ENCODE measurements at places on chromosomes 6 and 20.

DNA sequence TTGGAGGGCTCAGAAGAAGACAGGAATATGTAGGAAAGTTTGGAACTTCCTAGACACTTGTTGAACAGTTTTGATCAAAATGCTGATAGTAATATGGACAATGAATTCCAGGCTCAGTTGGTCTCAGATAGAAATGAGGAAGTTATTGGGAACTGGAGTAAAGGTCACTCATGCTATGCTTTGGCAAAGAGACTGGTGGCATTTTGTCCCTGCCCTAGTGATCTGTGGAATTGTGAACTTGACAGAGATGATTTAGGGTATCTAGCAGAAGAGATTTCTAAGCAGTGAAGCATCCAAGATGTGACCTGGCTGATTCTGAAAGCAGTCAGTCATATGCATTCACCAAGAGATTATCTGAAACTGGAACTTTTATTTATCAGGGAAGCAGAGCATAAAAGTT lies 45.1 kb downstream of the FRK start:
- DNase-seq: no peak

DNA sequence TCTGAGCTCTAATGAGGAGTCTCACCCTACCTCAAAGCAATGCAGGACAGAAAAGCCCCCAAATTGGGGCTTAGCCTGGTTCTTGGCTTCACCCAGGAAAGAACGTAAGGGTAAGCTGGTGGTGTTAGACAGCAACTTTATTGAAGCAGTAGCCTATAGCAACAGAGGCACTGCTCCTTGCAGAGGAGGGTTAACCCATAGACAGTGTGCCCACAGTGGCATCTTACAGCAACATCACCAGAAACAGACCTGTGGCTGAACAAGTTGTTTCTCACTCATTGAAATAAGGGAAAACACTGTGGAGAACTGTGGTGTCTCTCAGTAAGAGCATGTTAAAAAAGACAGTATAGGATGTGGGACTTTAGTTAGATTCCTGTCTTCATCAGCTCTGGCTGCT lies 80.4 kb upstream of the SPTLC3 start:
- DNase-seq: no peak

DNA sequence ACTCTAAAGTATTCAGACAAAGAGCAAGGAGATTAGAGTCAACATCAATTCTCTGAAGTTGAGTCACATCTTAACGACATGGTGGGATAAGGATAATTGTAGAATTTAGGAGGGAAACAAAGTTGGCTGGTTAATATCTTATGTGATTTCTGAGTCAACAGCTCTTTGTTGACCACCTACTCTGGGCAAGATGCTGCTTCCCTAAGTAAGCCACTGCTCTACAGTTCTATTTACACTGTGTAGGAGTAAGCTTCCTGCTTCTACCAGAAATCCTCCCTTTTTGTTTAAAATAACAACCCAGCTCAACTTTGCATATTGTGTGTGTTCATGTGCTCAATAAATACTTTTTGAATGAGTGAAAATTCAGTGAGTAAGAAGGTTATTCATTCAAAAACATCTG lies 3.1 kb downstream of the HS3ST5 start:
- DNase-seq: no peak

DNA sequence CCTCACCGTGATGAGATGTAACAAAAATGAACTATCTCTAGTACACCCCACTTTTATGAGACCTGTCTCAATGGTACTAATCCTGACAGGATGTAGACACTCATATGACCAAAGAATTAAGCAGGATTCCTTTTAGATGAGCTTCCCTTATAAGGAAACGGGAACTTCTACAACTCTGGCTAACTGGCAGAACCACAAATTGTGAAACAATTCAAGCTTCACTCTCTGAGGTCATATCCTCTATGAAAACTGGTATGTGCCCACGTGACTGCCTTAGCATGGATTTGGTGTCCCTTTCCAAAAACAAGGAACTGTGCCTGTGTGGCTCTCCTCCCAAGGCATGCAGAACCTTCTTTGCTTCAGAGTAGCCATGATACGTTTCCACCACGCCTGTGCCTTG lies 14.1 kb upstream of the CPNE5 start:
- DNase-seq: peak; percentile 84

DNA sequence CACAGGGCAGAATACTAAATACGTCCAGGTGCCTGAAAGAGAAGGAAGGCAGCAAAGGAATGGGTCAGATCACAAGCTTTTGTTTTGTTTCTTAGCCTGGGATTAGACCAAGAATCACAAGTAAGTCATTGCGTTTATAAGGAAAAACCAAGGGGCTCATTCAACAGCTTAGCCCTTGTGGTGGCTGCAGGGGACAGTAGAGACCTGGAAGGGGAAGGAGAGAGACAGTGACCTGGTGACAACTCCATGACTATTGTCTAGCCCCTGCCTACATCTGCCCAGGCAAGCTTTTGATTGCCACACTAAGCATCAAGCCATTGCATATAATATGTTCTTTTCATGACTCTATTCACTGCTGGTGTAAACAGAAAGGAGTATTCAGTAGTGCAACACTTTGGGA lies 30.2 kb upstream of the TBC1D7 start:
- DNase-seq: no peak

GRCh38 chr6:140314682-140315081 lies 940.2 kb upstream of the CITED2 start:
- no peak for DNase-seq

DNA sequence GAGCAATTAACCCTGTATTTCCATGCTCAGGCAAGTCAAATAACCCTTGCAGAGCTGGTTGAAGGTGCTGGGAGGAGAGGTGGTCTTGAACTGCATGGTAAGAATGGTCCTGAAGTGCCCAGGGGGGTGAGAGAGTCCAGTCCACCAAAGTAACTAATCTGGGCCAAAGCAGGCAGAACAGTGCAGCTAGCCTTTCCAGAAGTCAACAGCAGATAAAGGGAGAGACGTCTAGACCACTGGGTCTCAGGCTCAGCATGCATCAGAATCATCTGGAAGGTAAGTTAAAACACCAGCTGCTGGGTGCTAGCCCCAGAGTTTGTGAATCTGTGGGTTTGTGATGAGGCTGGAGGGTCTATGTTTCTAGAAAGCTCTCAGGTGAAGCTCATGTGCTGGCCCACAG lies 232.3 kb upstream of the ECI2 start:
- DNase-seq: no peak

DNA sequence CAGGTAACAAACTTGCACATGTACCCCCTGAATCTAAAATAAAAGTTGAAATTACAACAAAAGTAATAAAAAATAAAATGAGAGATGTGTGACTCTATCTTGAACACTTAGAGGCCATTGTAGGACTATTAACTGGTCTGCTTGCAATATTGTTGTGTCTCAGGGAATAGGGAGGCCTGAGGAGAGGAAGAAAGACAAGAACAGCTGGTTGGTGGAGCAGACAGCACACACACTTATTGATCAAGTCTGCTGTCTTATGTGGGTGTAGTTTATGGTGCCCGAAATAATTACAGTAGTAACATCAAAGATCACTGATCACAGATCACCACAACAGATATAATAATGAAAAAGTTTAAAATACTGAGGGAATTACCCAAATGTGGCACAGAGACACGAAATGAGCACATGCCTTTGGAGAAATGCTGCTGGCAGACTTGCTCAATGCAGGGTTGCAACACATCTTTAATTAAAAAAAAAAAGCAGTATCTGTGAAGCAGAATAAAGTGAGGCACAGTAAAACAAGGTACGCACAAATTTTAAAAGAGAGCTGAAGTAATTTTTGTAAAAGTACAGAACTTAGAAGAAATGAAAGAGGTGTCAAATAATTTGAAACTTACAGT lies 110.1 kb upstream of the HDAC2 start:
- DNase-seq: peak; percentile 2

GRCh38 chr6:55992546-55992945 lies 117.2 kb upstream of the BMP5 start:
- DNase-seq: no peak

- peak; percentile 66 for DNase-seq
Observed at GRCh38 chr20:46666818-46667515, 15.7 kb upstream of the SLC13A3 start.

- peak; percentile 42 for DNase-seq
Observed at GRCh38 chr6:49001856-49002541, 461.1 kb downstream of the MMUT start.

GRCh38 chr20:10558635-10559187 lies 115.1 kb downstream of the JAG1 start:
- peak; percentile 91 for DNase-seq

DNA sequence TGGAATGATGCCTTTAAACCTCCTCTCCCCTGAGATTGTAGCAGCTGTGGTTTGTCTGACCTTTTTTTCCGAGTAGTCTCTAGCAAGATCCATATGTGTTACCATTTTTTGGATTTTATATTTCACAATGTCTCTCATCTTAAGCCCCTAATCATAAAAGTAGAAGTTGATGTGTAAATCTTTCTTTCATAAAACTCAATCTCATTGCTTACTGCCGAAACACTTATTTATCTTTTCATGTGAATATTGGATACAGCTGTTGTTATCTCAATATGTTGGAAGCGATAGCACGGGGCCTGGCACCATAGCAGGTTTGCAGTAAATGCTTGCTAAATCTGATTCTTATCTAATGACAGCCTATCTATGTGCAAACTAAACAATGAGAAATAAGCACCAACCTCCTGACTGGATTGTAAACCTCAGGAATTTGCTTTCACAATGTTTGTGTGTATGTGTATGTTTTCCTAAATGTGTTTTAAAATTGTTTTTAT lies 14.2 kb downstream of the SMPDL3A start:
- DNase-seq: no peak

DNA sequence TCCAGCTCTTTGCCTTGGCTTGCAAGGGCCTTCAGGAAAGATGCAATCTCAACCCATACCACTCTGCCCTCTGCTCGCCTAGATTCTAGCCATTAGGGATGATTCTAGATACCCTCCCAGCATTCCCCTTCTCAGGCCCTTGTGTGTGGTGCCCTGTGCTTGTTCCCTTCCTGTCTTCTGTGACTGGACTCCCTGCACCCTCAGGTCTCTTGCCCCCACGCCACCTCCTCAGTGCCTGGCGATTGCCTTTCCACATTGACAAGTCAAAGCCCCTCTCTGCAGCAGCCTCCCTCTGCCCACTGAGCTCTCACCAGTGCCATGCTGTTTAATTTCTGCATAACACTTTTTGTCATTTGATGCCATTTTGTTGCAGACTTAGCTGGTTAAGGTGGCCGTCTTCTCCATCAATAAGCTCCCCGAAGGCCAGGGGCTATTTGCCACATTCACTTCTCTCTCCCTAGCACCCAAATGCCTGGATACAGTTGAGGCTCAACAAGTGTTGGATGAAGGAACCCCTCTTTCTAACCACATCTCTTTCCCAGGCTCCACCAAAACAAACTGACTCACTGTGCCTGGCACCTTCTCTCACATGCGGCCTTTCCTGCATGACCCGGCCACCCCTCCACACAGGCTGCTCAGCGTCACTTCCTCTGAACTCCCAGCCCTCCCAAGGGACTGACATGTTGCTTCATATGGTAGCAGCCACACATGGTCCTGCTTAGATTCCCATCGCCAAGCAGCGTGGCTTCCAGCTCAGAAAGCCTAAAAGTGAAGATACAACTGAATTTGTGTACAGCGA lies 4.6 kb upstream of the TXNDC5 start:
- DNase-seq: no peak
